ENCODE measurements at places on chromosomes 13 and 19.
A peak's percentile ranks its signal among the peaks of the same experiment; 100 is the strongest.

DNA sequence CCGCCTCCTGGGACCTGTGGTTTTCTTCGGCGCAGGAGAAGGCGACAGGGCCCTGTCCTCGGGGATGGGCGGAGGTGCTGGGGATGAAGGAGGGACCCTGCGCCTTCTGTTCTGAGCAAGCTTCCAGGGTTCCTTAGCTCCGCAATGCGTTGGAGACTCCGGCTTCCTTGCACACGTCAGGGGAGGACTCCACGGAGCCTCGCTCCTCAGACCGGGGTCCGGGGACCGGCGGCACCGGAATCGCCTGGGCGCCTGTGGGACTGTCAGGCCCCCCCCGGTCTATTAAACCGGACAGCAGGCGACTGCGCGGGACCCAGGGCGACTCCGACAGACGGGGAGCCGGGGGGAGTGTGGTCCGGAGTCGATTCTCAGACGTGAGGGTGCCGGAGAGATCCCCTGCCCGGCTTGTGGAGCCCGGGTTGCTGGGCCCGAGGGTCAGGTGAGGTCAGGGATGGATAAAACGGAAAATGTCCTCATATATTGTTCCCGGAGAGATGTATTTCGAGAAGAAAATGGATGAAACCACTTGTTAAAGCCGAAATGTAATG lies 227.4 kb downstream of the TEX29 start:
- no peak for DNase-seq

DNA sequence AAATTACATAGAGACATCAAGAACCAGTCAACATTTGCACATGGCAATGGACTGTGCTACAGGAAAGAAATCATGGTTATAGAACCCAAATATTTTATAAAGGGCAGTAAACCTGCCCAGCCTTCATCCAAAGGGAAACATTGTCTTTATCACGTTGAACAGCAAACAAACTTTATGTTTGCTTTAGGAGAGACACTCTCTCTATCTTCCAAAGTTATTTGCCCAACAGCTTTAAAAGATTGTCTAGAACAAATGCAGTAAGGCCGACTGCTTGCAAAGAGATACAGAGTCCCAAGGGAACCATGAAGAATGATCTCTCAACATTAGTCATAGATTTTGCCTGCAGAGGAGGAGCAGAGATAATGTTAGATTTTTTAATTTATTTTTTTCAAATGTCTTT lies 1323.5 kb upstream of the SLC10A2 start:
- DNase-seq = no peak

- DNase-seq = no peak
Measured at GRCh38 chr13:37526710-37527473, 71.7 kb downstream of the POSTN start.

DNA sequence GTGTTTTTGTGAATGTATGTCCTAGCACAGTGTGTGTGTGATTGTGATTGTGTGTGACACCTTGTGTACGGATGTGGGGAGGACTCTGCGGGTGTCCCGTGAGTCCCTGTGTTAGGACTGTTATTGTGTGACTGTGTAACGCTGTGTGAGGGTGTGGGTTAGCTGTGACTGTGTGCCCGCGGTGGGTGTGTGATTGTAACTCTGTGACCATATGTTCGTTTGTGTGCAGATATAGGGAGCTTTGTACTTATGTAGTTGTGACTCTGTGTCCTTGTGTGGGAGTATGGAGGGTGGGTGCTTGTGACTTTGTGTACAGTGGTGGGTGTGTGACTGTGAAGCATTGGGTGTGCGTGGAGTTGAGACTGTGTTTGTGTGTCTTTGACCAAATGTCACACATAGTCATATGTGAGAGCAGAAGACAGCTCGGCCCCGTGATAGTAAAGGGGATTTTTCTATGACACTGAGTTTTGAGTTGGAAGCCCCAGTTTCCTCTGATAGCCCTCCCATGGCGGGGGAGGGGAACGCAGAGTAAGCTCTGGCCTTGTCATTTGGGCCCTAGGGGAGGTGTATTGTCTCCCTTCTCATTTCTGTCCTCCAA lies 949 bp upstream of the ZNF260 start:
- DNase-seq = peak; percentile 64

GRCh38 chr13:113001241-113002140 lies 32.5 kb downstream of the MCF2L start:
- DNase-seq = no peak

DNA sequence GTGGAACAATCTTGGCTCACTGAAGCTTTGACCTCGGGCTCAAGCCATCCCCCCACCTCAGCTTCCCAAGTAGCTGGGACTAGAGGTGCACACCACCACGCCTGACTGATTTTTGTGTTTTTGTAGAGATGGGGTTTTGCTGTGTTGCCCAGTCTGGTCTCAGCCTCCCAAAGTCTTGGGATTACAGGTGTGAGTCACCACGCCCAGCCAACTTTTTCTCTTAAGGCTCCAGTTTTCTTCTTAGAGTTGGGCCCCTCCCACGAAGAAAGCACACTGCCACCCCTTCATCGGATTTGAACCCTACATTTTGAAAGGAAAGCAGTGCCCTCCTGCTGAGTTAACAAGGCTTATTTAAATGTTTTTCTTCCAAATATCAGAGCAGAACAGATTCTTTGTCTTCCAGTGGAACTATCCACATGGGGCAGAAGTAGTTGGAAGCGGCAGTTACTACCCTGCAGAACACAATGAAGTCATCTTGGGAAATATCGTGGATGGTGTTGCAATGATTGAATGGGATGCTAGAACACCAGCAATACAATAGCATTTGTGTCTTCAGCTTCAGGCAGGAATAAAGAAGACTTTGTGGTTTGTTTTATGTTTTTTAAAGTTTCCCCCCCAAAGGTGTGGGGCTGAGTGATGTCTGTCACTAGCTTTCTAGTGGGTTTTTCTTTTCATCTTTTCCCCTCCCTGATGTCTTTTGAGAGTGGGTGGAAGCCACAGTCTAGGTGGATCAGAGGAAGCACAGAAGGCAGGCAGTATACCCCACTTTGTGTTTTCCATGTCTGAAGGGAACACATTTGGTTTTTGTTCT lies 8.9 kb downstream of the ACTN4 start:
- DNase-seq = peak; percentile 55
